ENCODE measurements at places on chromosomes 11 and 22. TPM values are rescaled to one million over a fixed set of nuclear protein-coding genes. Genes with fewer than 3 reads are reported as not detected.

ETS1 gene
- total RNA-seq: 39.2 TPM

MYBPC3 gene
- total RNA-seq: not detected

KCNJ1 gene
- not detected for total RNA-seq

C11orf21 gene
- total RNA-seq: not detected

HTATIP2 gene
- total RNA-seq: 33.7 TPM

C1QTNF5 gene
- 42.8 TPM for total RNA-seq

ARSA gene
- total RNA-seq: 68.4 TPM

CD3D gene
- not detected for total RNA-seq

OR51A7 gene
- total RNA-seq: not detected

TRIM48 gene
- total RNA-seq: not detected

SELENOO gene
- total RNA-seq: 24.5 TPM

YPEL4 gene
- total RNA-seq: 1.0 TPM

OR8A1 gene
- not detected for total RNA-seq

EXT2 gene
- total RNA-seq: 122 TPM

PRR33 gene
- total RNA-seq: not detected

CCDC87 gene
- 0.26 TPM for total RNA-seq

ANO9 gene
- not detected for total RNA-seq

GLYATL1 gene
- under 0.01 TPM for total RNA-seq

MYOD1 gene
- total RNA-seq: 0.51 TPM

TSGA10IP gene
- total RNA-seq: not detected

RPS25 gene
- 3,190 TPM for total RNA-seq

MYO18B gene
- total RNA-seq: 0.12 TPM

HSPB2 gene
- 1.2 TPM for total RNA-seq

C22orf23 gene
- not detected for total RNA-seq

RPS13 gene
- 3,135 TPM for total RNA-seq

PLAAT4 gene
- total RNA-seq: 59.5 TPM

B3GAT1 gene
- total RNA-seq: not detected

RIMBP3B gene
- total RNA-seq: 0.09 TPM

DTX4 gene
- 10.0 TPM for total RNA-seq

OMP gene
- not detected for total RNA-seq

IGLL5 gene
- total RNA-seq: not detected

LARGE2 gene
- total RNA-seq: not detected

CSTF3 gene
- 17.3 TPM for total RNA-seq

FAM111B gene
- 0.12 TPM for total RNA-seq

Data from pericardium fibroblast (primary cell).